ENCODE measurements at places on chromosomes 13 and 19.

DNA sequence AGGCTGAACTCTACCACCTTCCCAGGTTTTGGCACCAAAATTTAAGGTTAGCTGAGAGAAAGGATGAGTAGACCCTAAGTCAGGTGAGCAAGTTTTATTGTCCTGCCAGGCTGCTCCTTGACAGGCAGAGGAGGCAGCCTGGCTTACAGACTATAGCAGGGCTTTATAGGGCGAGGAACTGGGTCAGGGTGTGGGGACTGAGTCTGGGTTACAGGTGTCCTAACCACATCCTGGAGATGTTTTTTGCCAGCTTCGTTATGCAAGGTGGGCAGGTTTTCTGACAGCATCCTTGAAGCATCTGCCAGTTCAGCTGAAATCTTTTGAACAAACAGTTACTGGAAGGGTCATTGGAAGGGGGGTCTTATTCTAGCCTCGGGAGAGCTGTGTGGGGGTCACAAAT is 905.7 kb upstream of the SLITRK5 start:
- DNase-seq: no peak

DNA sequence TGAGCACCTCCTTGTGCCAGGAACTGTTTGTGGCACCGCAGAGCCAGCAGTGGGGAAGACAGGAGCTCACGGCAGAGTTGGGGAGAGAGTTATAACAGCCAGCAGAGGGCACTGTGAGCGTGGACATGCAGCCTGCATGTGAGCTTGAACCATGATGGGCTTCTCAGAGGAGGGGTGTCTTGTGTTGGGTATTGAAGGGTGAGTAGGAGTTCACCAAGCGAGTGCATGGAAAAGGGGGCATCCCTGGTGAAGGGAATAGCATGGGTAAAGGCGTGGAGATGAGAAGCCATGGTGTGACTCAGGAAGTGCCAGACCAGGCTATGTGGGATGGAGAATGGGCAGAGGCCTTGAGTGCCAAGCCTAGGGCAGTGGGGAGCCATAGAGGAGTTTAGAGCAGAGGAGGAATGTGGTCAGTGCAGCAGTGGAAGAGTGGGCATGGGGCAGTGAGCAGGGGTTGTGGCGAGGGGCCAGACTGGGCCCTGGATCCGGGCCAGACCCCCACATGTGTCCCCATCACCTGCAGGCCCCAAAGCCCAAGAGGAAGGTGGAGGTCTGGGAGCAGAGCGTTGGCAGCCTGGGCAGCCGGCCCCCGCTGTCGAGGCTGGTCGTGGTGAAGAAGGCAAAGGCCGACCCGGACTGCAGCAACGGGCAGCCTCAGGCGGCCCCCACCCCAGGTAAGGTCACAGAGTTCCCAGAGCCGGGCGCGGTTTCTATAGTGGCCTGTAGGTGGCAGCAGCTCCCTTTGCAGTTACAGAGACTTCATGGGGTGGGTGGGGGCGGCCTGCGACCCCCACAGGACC is 11.8 kb upstream of the SHD start:
- DNase-seq: no peak

DNA sequence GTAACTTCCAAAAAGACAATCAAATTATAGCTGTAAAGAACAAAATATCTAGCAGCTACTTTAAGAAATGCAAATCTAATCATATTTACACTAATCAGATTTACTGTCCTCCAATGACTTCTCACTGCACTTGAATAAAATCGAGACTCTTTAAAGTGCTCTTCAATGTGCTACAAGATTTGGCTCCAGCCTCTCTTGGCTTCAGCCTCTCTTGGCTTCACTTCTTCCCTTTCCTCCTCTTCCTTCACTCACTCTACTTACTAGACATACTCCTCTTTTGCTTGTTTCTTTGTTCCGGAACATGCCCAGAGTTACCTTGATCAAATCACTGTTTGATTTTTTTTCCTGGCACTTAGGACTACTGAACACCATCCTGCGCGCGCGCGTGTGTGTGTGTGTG is 495.4 kb downstream of the LMO7 start:
- DNase-seq: no peak

- DNase-seq: no peak
These were observed 103.8 kb downstream of the ZDHHC20 start for GRCh38 chr13:21355304-21355703.

- DNase-seq: no peak
These were observed 48.3 kb upstream of the INTS6 start for GRCh38 chr13:51501096-51501495.

Measured in KG1 (cell line).